ENCODE measurements at places on chromosomes 3 and 15.

DNA sequence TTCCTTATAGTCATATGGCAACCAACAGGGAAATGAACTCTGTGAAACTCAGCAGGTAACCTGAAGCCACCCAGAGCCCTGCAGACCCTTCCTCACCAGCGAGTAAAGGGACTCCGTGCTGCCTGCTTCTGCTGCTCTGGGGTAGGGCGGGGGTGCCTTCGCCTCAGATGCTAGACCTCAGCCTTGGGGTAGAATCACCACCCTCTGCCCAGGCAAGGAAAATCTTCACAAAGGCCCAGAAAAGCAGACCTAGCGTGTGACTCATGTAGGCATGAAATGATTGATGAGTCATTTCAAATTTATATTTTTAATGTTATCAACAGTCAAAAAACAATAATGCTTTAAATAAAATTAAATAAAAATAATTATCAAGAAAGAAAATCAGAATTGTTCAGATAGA lies 6.6 kb downstream of the STIMATE start:
- no peak for DNase-seq

DNA sequence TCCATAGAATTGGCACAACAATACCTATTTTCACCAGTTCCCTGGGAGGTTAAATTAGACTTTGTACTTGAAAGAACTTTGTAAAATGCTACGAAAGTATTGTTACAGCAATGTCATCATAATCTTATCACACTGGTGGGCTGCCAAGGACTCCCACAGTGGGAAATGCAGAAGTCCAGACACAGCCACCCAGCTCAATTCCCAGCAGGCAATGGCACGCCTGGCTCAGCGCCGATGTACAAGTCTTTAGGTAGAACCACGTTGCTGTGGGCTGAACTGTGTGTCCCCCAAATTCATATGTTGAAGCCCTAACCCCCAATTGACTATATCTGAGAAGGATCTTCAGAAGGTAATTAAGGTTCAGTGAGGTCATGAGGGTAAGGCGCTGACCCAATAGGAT lies 12.3 kb downstream of the MYO5C start:
- DNase-seq, result no peak

- DNase-seq, result no peak
Measured at GRCh38 chr3:187497052-187497451, 128.9 kb downstream of the RTP4 start.

- no peak for DNase-seq
Measured at GRCh38 chr15:38896647-38897046, 332.0 kb upstream of the RASGRP1 start.

DNA sequence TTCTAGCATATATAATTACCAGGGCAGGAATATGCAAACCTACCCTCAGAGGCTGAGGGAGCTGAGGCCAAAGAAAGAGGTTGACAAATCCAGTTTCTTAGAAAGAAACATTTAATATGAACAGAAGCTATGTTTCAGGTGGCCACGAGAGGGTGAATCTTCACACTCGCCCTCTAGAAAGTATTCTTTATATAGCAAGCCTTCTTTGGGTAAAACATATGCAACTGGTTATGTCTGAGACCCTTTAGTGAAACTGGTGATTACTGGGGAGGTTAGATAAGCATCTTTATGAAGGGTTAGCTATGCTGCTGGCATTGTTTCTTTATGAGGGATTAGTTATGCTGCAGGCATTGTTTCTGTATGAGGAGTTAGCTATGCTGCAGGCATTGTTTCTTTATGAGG lies 50.7 kb upstream of the GOLGA6L2 start:
- no peak for DNase-seq

DNA sequence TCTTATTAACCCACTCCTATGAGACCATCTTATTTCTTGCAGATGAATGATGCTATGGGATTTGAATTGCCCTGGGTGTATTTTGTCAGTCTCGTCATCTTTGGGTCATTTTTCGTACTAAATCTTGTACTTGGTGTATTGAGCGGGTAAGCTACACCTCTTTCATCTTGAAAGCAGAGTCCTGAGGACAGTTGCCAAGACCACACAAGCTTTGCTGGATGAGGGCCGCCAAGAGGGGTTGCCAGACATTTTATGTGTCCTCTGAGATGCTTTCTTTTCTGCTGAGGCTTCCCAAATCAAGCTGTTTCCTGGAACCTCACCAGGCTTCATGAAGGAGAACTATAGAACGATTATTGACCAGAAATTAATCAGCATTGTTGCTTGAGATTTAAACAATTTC lies 173.2 kb downstream of the CHDH start:
- DNase-seq, result no peak

GRCh38 chr3:15523660-15524417 lies 2.3 kb upstream of the COLQ start:
- DNase-seq, result no peak

GRCh38 chr15:75531041-75531450 lies 48.1 kb downstream of the PTPN9 start:
- DNase-seq, result peak; percentile 27

GRCh38 chr3:172606021-172606420 lies 82.8 kb upstream of the TNFSF10 start:
- no peak for DNase-seq

GRCh38 chr3:189360291-189360690 lies 188.5 kb downstream of the TPRG1 start:
- no peak for DNase-seq

DNA sequence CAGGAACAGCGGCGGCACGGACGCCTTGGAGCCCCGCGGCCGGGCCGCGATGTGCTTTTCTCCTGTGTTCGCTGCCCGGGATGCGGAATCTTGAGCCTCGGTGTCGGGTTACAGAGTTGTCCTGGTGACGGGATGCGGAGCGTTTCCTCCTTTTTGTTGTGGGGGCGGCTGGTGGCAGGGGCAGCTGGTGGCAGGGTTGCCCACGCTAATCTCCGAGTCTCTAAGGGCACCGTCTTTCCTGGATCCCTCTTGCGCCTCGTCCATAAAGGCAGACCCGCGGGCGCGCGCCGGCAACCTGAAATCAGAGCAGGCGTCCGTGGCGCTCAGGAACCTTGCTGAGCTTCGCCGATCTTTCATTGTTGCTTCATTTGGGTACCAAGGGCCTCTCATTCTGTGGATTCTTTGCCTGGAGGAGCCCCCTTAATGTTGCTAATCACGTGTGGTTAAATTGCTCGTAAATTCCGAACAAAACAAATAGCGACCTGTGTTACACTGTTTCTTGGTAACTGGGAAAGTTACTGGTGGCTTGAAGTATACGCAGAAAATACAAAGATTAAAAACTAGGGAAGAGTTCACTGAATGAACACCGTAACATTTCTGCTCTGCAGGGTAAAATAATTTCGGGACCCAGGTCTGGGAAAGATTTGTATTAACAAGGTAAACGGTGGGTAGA lies 844 bp upstream of the PFN2 start:
- DNase-seq, result peak; percentile 86

DNA sequence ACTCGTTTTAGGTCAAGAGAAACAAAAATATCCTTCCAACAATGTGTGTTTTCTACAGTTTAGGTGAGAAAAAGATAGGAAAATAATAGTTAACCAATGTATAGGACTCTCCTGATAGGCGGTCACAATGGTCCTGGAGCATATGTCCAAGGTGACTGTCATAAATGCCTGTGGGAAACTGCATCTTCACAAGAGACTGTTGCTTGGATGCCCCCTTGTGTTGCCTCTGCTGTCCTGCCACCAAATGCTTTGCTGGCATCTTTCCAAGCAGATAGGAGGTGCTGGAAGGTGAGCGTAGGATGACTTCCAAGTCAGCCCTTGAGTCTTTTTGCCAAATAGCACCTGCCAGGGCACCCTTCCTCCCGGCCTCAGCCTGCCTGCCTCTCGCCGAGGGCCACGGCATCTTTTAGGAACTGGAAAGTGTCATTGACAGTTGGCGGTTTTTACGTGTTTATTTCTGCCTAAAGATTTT lies 24.1 kb upstream of the SACM1L start:
- DNase-seq, result peak; percentile 74

GRCh38 chr3:32373276-32373675 lies 18.4 kb upstream of the CMTM7 start:
- no peak for DNase-seq

GRCh38 chr3:134852893-134853351 lies 57.9 kb downstream of the EPHB1 start:
- no peak for DNase-seq

GRCh38 chr3:196650740-196651311 lies 11.3 kb downstream of the NRROS start:
- no peak for DNase-seq

DNA sequence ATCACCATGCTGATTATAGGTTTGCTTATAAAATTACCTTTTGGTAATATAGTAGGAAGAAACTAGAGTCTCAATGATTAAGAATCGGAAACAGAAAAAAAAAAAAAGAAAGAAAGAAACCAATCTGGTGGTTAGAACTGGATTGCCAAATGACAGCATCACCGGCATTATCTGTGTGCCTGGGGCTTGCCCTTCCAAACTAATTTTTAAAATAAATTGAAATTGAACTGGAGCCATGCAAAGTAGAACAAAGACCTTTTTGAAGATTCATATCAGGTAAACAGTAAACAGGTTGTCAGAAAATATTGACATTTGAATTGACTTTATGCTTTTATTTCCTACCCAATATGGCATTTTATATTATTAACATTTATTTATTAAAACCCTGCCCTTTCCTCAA lies 11.2 kb upstream of the CPB1 start:
- DNase-seq, result no peak

GRCh38 chr3:14452740-14453710 lies 50.6 kb downstream of the SLC6A6 start:
- no peak for DNase-seq

GRCh38 chr3:17607905-17608304 lies 134.5 kb downstream of the TBC1D5 start:
- no peak for DNase-seq

- DNase-seq, result peak; percentile 33
Measured at GRCh38 chr15:25799906-25800700, 63.0 kb downstream of the ATP10A start.

GRCh38 chr3:15899388-15899787 lies 101.6 kb upstream of the ANKRD28 start:
- no peak for DNase-seq

DNA sequence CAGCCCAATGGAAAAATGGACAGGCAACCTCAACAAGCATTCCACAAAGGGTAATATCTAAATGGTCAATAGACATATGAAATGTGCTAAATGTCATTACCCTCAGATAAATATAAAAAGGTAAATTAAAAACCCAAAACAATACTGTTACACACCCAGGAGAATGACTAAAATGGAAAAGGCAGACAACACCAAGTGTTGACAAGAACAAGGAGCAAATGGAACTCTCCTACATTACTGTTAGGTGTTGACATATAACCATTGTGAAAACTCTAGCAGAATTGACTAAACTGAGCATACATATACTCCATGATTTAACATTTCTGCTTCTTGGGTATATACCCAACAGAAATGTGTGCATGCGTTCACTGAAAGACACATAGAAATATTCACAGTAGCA lies 25.3 kb upstream of the SLC6A11 start:
- DNase-seq, result no peak

DNA sequence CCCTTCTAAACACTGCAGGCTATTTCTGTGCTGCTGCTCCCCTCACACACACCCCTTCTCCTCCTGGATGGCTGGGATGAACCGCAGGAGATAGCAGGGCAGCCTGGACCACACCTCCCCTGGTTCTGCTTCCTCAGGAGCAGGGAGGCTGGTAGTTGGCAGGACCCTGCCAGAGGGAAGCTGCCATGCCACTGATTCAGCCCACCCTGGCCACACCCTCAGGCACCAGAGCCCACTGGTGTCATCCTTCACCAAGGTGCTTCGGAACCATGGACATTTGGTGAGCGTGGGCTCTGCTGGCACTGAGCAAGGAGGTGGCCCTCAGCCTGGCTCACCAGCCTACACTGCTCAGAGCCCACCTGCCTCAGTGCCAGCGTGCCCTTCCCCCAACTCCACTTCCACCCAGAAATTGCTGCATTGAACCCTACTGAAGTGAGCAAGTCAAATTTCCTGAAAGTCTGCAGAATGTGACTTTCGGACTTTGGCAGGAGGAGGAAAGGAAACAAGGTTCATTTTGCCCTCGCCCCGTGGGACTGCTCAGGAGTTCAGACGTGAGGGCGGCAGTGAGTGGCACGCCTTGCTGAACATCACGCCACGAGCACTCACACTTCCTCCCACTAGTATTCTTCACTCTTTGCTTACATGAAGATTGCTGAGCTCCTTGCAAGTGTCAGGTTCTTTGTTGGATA lies 26.3 kb downstream of the BMF start:
- DNase-seq, result no peak

GRCh38 chr15:55715355-55716076 lies 27.4 kb downstream of the PRTG start:
- DNase-seq, result peak; percentile 67

GRCh38 chr15:92903631-92903965 lies 3.5 kb downstream of the CHD2 start:
- DNase-seq, result no peak

DNA sequence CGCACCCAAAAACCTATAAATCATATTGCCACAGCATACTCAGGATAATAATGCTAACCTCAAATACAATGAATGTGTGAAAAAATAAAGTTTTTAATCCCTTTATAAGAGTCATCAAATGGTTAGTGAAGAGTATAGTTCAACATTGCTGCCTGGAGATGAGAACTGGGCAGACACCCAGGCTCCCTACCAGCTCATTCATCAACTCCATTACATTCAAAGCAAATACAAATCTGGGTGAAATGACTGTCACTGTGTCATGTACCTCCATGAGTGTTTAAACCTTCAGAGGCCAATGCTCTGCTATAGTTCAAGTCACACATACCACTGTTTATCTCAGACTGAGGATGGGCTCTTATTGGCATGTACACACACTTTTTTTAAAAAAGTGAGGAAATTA lies 167.2 kb upstream of the KCNMB2 start:
- no peak for DNase-seq

DNA sequence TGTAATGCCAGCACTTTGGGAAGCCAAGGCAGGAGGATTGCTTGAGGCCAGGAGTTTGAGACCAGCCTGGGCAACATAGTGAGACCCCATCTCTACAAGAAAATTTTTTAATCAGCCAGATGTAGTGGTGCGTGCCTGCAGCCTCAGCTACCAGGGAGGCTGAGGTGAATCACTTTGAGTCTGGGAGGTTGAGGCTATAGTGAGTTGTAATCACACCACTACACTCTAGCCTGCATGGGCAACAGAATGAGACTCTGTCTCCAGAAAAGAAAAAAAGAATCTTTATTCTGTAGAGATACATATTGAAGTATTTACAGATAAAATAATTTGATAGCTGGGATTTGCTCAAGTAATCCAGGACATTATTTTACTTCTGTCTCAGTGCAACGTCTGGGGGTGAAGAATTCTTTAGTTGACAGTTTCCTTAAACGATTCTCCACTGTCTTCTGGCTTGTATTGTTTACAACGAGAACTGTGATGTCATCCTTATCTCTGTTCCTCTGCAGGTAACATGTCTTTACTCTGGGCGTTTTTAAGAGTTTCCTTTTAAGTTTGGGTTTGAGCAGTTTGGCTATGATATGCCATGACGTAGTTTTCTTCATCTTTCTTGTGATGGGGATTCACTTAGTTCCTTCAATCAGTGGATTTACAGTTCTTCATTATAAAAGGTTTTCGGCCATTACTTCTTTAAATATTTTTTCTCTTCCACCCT lies 26.3 kb downstream of the KPNA1 start:
- DNase-seq, result no peak

- no peak for DNase-seq
Measured at GRCh38 chr3:134903837-134904236, 108.8 kb downstream of the EPHB1 start.
